ENCODE measurements at places on chromosomes 11 and 22.

- no peak for DNase-seq
Measured at GRCh38 chr11:125358254-125358840, 137.7 kb downstream of the FEZ1 start.

DNA sequence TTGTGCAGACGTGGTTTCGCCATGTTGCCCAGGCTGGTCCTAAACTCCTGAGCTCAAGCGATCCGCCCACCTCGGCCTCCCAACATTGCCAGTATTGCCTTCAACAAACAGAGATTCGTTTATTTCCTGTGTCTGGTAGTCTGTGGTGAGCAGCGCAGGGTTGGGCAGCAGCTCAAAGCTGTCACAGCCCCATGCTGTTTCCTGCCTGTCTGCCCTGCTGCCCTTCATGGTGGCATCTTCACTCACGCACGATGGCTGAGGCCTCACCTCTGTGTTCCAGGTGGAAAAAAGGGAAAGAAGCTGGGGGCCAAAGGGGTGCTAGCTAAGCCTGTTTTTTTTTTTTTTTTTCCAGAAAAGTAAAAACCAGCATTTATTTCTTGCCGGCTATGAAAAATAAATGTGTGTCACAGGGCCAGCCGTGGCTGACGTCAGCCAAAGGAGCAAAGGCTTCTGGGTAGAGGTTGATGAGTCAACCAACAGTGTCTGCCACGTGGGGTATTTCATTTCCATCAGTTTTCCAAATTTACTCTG, 28.8 kb downstream of the TBC1D22A start:
- DNase-seq: no peak

DNA sequence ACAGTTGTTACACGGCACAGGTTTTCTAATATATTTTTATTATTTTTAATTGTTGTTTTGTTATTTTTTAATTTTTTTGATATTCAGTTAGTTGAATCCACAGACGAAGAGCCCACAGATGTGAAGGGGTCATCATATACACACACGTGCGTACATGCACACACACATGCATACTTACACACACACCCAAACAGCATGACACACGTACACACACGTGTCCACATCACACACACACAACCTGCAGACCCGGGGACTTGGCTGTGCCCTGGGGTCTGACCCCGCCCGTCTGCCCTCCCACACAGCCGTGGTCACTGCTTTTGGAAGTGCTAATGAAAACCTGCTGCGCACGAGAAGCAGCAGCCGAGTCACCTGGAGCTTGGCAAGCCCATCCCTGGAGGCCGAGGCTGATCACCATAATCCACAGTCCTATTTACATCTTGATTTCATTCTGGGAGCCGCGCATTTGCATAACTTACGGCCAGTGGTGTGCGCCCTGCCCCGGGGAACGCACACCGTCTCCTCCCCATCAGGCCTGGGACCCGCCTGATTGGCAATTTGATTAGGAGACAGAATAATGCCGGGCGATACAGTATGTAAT, 110.3 kb downstream of the BRD1 start:
- no peak for DNase-seq

- DNase-seq: peak; percentile 77
Measured at GRCh38 chr11:108302121-108302785, 79.4 kb downstream of the ATM start.

GRCh38 chr22:37300551-37301017, 18.3 kb downstream of the CYTH4 start:
- no peak for DNase-seq

- no peak for DNase-seq
Measured at GRCh38 chr11:70466154-70466553, 67.8 kb downstream of the CTTN start.

GRCh38 chr11:46600194-46600960, 6.6 kb upstream of the AMBRA1 start:
- no peak for DNase-seq

DNA sequence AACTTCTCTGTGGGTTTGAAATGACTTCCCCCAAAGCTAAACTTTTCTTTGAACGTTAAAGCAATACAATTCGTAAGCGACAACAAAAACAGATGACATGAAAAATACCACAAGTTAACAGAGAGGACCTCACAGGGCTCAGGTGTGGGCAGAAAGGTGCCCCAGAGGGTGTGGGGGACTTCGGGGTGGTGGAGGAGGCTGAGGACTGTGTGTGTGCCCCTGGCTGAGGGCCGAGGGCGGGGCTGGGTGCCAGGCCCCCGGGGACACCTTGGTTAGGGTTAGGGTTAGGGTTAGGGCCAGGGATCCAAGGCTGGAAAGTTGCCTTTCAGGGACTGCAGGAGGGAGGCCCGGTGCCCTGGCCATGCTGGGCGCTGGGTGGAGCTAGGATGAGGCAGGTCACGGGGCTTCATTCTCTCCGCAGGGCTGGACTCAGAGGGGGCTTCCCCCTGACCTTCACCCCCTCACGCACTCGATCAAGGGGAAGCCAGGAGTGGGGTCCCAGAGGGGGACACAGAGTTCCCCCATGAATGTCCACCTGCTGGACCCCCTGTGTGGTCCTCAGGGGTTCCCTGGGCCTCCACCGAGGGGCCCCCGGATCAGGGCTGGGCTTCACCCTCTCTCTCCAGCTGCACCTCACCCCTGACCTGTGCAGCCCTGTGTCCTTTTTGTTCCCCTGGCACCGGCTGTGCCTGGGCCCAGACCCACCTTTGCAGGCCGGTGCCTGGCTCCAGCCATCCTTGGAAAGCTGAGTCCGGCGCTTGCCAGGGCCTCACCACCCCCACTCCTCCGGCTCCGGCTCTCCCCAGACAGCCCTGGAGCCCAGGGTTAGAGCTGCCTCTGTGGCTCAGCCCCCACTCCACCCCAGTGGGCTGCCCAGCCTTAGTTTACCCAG, 7.0 kb downstream of the TNNI2 start:
- DNase-seq: no peak

DNA sequence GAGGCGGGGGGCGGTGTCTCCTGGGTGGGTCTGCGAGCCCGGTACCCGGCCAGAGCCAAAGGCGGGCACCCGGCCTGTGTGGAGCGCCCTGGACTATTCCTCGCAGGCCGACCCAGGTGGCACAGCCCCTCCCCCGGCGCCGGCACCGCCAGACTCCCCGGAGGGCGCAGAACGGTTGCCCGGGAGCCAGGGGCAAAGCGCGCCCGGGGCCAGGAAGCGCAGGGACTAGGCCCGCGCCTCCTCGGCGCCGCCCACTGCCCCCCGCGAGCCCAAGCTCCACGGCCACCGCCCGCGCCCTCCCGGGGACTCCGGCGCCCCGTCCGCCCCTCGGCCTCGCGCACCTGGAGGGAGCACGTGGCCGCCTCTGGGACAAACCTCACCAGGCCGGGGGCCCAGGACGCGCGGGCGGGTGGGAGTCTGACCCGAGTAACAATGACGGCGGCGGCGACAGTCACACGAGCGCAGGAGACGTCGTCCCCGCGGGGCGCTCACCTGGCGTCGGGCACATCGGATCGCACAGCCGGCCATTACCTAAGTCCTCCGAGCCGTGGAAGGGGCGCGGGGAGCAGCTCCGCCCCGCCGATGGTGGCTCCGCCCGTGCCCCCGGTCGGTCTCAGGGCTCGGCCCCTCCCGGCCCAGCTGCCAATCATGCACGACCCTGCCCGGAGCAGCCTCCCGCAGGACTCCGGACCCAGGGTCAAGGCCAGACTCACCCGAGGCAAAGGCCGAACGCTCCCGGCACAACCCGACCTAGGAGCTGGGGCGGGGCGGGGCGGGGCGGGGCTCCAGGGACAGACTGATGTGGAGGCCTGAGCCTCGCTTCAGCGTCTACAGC, 7.4 kb downstream of the PLXNB2 start:
- DNase-seq: no peak

- DNase-seq: no peak
Measured at GRCh38 chr11:2091786-2092463, 47.3 kb downstream of the IGF2 start.

DNA sequence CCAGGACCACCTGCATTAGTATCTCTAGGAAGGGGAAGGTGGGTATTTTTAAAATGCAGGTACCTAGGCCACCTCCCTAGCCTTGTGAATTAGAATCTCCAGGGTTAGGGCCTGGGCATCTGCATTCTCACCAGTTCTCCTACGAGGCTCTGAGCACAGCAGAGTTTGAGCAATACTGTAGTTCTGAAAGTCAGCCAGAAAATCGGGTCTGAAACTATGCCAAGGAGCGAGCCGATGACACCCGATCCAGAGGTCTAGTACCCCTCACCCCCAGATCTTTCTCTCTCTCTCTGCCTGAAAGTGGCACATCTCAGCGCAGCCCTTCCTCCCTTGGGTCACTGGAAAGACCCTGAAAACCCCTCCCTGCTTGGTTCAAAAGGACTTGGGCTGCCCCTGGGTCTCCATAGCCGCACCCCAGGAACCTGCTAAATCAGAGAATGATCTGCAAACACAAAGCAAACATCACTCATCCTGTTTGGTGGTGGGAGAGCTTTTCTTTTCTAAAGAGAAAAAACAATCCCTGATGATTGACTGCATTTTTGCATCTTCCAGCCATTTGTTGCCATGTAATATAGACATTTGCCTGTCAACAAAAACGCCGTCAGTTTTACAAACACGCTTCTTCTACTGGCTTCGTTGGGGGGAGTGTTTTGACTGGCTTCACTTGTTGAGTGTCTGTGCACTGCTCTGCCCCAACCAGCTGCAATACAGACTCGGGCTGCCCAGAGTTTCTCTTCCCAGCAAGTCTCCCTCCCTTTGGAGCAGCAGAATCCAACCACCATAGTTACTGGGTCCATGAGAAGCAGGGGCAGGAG, 229.9 kb downstream of the MN1 start:
- DNase-seq: no peak

DNA sequence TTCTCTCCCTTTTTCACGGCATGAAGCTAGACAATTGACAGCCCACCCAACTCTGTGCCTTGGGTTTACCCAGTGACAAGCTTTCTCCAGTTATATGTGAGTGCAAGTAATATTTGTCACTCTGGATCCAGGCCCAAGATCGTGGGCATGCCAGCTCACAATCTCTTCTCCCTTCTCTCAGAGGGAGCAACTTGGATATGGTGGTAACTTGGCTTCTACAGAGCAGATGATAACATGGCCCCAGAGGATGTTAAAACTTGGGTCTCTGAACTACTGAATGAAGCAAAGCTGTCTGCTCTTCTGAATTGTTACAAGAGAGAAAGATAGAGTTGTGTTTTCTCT, 20.8 kb downstream of the C11orf96 start:
- DNase-seq: no peak

GRCh38 chr11:10633261-10633660, 60.3 kb downstream of the IRAG1 start:
- no peak for DNase-seq

DNA sequence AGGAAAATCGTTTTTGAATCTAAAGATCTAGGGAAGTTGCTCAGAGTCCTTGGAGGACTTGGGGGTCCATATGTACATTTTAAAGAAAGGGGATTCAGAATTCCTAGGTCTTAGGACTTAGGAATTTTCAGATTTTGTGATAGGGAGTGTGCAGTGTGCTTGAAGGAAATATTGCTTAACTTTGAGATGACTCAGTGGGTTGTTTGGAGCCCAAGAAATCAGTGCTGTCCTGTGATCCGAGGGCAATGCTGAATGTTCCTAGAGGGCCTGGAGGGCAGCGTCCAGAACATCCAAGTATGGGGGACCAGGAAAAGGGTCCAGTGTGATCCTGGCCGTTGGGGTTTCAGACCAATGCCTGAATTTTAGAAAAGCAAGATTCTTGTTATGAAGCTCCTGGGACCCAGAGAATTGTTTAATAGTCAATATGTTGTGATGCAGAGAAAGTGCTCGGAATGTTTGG, 3.1 kb upstream of the IGF2 start:
- peak; percentile 88 for DNase-seq

DNA sequence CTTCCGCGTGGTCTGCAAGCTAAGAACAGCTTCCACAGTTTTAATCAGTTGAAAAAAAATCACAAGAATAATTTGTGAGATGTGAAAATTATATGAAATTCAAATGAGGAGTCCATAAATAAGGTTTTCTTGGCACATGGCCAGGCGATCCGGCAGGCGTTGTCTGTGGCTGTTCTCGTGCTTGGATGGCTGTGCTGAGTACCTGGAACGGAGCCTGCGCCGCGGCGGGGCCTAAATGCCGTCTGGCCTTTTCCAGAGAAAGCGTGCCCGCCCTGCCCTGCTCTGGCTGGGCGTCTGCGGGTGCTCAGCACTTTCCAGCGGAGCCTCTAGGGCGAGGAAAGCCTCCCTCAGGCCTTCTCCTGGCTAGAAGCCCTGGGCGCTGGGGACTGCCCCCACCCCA, 41.8 kb downstream of the OSBPL5 start:
- DNase-seq: no peak

DNA sequence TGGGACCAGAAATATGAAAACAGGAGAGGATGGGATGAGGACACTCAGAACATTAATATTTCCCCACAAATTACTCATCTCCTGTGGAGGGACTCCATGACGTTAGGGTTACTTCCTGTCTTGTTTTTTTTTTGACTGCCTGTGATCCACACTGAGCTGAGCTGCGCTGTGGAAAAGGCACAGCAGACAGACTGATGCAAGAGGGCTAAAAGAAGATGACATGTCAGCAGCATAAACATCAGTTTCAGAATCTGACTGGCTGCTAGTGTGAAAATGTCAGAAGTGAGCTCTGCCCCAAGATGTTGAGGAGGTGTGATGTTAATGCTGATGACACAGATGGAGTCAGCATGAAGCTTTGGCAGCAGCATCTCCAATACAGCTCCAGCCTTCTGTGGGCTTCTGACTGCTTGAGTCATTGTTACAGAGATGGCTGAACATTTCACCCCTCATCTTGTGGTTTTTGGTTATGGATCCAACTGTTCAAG, 286.8 kb downstream of the BLID start:
- DNase-seq: peak; percentile 93

DNA sequence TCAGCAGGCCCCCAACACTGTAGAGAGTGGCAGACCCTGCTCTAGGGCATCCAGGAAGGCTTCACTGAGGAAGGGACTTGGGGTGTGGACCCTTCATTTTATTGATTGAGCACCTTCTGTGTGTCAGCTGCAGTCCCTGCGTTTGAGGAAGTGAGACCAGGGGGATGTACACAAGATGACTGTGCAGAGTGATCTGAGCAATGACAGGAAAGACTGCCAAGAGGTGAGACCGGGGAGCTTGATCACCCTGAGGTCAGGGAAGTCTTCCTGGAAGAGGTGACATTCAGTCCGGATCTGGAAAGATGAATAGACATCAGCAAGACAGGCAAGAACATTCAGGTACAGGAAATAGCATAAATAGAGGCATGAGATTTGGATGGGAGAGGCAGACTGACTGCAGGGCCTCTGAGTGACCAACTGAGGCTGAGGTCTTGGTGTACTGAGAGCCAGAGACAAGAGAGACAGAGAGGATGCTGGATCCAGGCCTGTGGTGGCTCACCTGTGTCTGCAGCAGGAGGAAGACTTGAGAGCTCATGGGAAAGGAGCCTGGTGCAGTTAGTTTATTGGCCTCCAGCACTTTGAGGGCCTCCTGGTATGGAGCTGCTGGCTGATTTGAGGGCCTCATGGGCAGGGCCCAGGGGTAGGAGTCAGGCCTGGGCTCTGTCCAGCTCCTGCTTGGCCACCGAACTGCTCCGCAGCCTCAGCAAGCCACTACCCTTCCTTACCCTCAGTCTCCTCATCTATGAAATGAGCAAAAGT, 5.2 kb downstream of the DGAT2 start:
- DNase-seq: no peak

DNA sequence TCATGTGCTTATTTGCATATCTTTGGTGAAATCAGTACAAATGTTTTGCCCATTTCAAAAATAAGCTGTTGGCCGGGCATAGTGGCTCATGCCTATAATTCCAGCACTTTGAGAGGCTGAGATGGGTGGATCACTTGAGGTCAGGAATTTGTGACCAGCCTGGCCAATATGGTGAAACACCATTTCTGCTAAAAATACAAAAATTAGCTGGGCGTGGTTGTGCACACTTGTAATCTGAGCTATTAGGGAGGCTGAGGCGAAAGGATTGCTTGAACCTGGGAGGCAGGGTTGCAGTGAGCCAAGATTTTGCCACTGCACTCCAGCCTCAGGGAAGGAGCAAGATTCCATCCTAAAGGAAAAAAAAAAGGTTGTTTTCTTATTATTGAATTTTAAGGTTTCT, 136.0 kb downstream of the SWAP70 start:
- DNase-seq: peak; percentile 73

Data from adipocyte (in vitro differentiated cells).